ENCODE measurements at places on chromosomes 16 and 17. TPM values are rescaled to one million over a fixed set of nuclear protein-coding genes. Genes with fewer than 3 reads are reported as not detected.
A peak's percentile ranks its signal among the peaks of the same experiment; 100 is the strongest.

DNA sequence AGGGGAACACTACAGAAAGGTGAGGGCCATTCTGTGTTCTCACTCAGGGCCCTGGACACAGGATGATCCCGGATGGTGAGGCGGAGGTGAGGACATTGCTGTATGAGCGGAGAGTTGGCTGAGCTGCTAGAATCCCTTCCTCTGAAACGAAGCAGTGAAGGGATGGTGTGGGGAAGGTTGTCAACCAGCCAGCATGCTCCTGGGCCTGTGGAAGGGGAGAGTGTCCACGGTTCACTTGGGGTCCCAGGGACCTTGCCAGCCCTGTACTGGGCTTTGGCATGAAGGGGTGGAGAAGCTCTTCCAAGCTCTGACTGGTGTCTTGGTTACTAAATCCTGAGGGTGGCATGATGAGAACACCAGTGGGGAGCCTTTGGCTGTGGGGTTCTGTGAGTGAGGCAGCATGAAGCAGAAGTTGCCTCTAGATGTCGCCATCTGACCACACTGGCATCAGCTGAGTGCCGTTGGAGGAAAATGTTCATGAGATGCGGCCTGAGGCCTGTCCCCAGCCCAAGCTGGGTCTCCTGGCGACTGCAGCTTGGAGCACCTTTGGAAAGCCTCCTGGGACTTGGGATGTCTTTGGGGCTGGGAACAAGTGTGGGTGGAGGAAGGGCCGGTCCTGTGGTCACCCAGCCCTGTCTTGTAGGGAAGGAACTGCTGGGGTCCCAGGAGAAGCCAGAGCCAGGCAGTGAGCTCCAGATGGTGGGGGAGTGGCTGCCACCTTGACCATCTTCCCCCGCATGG lies 14.8 kb downstream of the PDP2 start:
- peak; percentile 82 for DNase-seq

The FBXL16 gene
- total RNA-seq, result under 0.01 TPM

GRCh38 chr16:47035436-47035835 lies 62.0 kb upstream of the DNAJA2 start:
- DNase-seq, result no peak

- DNase-seq, result peak; percentile 82
These were observed 1.9 kb downstream of the CCR10 start for GRCh38 chr17:42679492-42680330.

The NHLRC4 gene
- total RNA-seq, result 3.2 TPM

The TPSG1 gene
- total RNA-seq, result not detected
